ENCODE measurements at places on chromosomes 6 and 20. TPM values are rescaled to one million over a fixed set of nuclear protein-coding genes. Genes with fewer than 3 reads are reported as not detected.

- DNase-seq = peak; percentile 25
Measured at GRCh38 chr6:122610690-122611455, 668 bp downstream of the PKIB start.

GRCh38 chr20:15905661-15906060 lies 667.6 kb downstream of the KIF16B start:
- DNase-seq = no peak

- DNase-seq = no peak
Measured at GRCh38 chr6:133937909-133938308, 15.1 kb upstream of the TBPL1 start.

- no peak for DNase-seq
Measured at GRCh38 chr6:126077810-126078776, 91.8 kb downstream of the TRMT11 start.

DNA sequence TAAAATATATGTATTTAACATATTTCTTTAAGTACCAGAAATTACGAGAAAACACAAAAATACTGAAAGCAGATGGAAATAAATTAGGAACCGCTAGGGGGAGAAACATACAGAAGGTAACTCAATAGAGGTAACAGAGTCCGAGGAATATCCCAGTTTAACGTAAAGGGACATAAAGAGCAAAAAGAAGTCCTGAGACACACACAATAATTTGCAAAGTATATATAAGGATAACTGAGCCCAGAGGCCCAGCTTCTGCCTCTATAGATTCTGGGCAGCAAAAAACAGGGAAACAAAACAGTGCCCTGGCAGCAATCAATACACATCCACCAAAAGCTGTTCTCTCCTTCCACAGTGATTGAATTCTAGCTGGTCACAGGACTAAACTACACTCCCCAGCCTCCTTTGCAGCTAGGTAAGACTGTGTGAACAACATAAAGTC lies 15.1 kb downstream of the TBC1D32 start:
- DNase-seq = peak; percentile 50

DNA sequence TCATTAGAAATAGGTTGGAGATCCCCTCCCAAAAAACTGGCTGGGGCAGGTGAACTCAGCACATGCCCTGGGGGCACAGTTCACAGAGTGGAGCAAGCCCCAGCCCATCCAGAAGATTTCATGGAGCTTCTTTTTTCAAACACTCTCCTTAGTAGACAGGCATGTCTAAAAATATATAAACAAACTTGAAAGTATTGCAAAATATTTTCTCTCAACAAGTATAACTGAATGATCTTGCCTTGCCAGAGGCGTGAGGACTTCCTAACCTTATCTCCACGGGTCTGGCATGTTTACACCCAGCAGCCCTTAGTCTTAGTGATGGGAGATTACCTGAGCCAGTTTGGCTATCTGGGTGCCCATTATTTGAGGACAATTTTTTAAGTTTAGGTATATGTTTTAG lies 107.1 kb downstream of the QRSL1 start:
- DNase-seq = no peak

DNA sequence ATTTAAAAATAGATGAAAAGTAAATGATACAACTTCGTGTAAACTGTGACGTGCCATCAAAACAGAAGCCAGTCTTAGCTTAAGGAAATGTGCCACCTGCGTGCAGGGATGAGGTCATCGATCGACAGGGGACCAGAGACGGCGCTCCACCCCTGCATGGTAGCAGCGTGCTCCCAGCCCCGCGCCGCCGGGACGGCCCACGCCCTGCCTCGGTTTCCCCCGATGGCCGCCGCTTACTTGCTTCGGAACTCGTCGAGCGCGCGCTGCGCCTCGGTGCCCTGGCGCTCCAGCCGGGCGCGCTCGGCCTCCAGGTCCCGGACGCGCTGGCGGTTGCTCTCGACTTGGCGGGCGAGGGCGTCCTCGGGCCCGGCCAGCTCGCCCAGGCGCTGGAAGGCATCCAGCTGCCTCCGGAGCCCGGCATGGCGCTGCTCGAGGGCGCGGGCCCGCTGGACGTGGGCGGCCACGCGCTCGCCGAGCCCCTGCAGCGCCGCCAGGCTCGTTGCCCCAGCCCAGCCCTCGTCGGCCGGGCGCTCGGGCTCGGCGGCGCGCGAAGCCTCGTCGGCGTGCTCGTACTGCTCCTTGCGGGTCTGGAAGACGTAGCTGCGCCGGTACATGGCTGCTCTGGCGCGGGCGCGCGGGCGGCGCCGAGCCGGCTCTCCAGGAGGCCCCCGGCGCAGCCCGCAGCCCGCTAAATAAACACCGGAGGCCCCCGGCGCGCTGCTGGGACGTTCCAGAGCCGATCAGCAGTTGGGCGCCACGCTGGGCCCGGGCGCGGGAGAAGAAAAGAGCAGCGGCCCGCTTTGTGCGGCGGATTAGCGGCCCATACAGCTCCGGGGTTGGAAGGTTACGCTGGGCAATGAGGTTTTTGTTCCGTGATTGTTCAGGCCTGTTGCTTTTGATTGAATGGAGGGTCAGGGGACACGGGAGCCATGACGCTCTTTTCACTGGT lies at the start of gene BFSP1:
Gene BFSP1, minus strand, starts transcription at position 664 of the 949 bp plus-strand sequence. Its CDS starts 50 bp downstream, at position 614.
- peak; percentile 64 for DNase-seq

- no peak for DNase-seq
Measured at GRCh38 chr6:4369616-4370015, 234.2 kb upstream of the ECI2 start.

GRCh38 chr6:154460306-154461071 lies 50.0 kb downstream of the CNKSR3 start:
- DNase-seq = no peak

DNA sequence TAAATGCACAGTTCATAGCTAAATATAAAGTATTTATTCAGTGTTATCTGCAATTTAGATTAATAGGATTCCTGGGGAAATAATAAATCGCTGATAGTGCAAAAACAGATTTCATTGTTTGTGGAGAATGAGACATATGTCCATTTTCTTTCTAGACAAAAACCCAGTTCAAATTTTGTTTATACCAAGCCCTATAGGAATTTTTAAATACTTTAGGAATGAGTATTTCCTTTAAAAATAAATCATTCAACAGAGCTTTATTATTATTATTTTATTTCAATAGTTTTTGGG lies 86.5 kb downstream of the METTL24 start:
- no peak for DNase-seq

GRCh38 chr6:105797983-105798453 lies 288.1 kb upstream of the PRDM1 start:
- no peak for DNase-seq

- no peak for DNase-seq
Measured at GRCh38 chr6:26217714-26218075, 130.5 kb downstream of the HFE start.

DNA sequence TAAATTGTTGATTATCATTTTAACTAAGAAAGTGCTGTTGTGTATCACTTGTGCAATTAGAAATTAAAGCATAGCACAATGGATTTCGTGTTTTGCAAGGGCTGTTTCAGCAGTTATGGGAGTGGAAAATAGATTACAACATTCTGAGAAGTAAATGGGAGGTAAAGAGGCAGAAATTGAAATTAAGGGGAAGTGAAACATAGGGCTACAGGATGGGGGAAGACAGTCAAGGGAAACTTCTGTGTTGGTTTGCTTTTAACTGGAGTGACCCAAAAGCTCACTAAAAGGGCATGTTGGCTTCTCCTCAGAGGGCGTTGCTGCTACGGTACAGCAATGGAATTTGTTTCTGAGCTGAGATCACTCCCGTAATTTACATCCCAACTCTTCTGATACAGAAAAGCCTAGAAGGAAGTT lies 147.5 kb downstream of the BCAS1 start:
- DNase-seq = no peak

GRCh38 chr6:65116326-65116725 lies 590.7 kb downstream of the EYS start:
- DNase-seq = no peak

DNA sequence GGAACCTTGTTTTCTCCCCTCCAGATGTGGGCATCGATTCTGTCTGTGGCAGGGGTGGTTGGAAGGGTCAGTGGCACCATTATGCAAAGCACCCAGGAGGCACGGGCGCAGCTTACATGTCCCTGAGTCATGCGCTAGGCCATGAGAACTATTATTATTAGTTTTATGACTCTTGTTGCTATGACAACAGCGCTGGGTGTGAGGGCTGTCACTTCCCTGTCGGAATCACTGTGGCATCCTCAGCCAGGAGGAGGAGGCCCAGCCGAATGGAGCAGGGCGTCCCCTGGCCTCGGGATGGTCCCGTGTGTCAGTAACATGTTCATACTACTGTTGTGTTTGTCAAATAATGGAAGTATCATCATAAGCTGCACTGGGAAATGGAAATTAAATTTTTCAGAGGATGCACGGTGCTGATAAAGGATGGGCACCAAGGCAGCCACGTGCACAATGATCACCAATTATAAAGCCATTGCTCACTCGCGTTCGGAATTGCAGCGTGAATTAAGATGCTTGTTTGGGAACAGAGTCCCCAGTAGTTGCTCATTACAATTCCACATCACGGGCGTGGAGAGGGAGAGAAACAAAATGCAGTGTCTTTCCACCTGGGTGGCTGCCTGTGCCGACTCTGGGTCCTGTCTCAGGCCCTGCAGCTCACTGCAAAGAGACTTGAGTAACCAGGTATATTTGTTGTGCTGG lies 247.9 kb downstream of the CDH4 start:
- DNase-seq = no peak

DNA sequence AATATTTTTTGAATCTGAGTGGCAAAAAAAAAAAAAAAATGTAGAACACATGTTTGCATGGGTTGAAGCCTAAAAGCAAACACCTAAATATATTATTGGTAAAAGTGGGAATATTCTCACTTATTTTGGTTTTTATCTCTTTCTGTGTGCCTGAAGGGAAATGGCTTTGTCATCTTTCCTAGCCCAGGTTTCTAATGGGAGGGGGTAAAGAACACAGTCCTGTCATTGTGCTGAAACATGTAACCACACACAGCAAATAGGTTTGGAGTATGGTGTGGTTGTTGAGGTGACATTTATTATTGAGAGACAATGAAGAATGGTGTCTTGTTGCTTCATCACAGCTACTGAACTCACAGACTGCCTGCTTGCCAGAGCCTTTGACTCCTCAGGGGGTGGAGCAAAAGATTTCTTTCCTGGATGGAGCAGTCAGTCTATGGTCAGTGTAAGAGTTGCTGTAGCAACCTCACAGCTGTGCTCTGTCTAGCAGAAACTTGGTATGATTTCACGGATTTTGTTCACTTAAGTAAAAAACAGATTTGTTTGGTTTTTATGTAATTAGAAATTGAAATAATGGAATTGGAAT lies 70.2 kb downstream of the CEP57L1 start:
- DNase-seq = peak; percentile 70

GRCh38 chr6:107690643-107691061 lies 133.5 kb downstream of the SCML4 start:
- no peak for DNase-seq

DNA sequence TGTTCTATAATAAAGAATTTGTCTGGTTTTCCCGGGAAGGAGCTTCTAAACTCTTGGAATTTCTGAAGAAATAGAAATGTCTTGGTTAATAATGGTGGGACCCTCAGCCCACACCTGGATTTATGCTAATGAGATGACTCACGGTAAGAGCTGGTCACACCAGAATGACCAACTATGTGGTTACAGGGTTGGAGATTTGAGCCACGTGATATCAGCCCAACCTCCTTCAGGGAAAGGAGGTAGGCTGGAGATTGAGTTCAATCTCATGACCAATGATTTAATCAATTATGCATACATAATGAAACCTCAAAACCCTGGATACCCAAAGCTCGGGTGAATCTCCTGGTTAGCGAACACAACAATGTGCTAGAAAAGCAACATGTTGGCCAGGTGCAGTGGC lies 22.1 kb upstream of the CDKN1A start:
- DNase-seq = no peak

The MAS1 gene
- not detected for total RNA-seq

The PDYN gene
- not detected for total RNA-seq

The TMEM217 gene
- total RNA-seq = 0.11 TPM

The COL20A1 gene
- not detected for total RNA-seq

The CAGE1 gene
- 0.40 TPM for total RNA-seq

The MEP1A gene
- total RNA-seq = not detected

The CYB5R4 gene
- total RNA-seq = 14.5 TPM

The PSORS1C1 gene
- total RNA-seq = not detected

The ZNF451 gene
- total RNA-seq = 41.9 TPM

The NKAIN4 gene
- total RNA-seq = not detected

The CALHM4 gene
- total RNA-seq = not detected

All from SK-MEL-5 (cell line).